ENCODE measurements at places on chromosomes 11 and 22.

GRCh38 chr22:48824712-48825651 is 1002.7 kb downstream of the BRD1 start:
- DNase-seq: no peak

- no peak for DNase-seq
Measured at GRCh38 chr11:64358536-64358906, 441 bp upstream of the RPS6KA4 start.

DNA sequence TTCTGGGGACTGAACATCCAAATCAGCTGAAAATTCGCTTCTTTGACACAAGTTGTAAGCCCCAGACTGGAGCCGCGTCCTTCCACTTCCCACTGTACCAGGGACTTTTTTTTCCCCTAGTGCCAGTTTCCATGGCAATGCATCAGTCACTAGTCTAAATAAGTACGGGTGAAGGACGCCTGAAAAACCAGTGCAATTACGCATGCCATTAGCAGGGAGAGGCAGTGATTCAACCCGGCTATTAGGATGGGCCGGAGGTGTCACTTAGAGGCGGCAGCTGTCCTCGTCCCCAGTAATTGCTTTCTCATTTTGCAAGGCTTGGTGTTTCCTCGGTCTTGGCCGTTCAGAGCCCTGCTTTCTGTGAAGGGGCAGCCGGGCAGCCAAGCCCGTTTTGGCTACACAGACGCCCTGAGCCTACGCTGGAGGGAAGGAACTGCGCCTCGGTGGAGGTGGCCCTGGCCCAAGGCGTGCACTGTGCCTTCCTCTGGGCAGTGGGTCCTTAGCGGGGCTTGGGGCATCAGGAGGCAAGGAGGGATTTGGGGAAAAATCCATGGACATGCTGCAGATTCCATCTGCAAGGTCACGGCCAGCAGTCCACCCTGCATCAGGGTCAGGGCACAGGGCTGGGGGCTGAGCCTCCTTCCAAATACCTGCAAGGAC is 319.7 kb downstream of the CTTN start:
- no peak for DNase-seq

GRCh38 chr11:35210876-35211546 is 72.0 kb downstream of the CD44 start:
- no peak for DNase-seq

DNA sequence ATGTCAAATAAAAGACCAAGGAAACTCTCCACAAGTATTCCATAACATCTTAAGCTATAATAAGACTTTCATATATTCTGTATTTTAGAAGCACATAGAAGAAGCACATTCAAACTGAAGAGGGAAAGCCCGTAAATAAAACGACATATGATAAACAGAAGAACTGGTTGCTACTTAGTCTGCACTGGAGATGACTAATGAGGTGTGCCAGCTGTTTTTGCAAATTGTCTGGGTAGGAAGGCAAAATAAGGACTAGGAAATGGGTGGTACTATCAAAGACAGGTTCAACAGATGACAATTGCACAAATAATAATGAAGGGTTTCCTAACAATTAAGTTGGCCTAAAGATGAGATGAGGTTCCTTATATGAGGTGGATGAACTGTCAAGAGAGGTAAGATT is 593.2 kb upstream of the CCDC179 start:
- DNase-seq: no peak

- DNase-seq: no peak
Measured at GRCh38 chr11:130162733-130163132, 3.2 kb downstream of the ST14 start.

GRCh38 chr11:24070435-24070834 is 426.4 kb upstream of the LUZP2 start:
- DNase-seq: no peak

GRCh38 chr11:104191124-104191523 is 27.2 kb upstream of the PDGFD start:
- DNase-seq: no peak

DNA sequence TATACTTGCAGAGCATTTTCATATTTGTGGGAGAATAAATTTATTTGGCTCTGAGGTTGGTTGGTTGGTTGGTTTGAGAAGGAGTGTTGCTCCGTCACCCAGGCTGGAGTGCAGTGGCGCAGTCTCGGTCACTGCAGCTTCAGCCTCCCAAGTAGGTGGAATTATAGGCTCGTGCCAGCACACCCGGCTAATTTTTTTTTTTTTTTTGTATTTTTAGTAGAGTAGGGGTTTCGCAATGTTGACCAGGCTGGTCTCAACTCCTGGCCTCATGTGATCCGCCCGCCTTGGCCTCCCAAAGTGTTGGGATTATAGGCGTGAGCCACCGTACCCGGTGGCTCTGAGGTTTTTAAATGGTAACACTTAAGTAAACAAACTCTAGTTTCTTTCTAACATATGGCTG is 161.1 kb downstream of the TEAD1 start:
- DNase-seq: no peak

GRCh38 chr22:36182056-36182455 is 19.6 kb downstream of the APOL4 start:
- DNase-seq: no peak

DNA sequence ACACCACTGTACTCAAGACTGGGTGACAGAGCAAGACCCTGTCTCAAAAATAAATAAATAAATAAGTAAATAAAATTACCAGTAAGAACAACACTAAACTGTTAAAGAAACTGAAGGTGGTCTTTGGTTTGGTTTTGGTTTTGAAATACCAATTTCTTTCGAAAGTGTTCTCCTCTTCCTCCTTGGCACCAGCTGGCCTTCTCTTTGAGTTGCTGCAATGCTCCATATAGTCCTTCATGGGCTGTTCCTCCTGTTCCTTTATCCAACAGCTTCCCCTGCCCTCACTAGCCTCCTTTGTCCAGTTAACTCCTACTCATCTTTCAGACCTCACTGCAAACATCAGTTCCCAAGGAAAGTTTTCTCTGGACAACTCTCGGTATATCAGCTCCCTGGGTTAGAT is 5.0 kb upstream of the UVRAG start:
- DNase-seq: no peak

DNA sequence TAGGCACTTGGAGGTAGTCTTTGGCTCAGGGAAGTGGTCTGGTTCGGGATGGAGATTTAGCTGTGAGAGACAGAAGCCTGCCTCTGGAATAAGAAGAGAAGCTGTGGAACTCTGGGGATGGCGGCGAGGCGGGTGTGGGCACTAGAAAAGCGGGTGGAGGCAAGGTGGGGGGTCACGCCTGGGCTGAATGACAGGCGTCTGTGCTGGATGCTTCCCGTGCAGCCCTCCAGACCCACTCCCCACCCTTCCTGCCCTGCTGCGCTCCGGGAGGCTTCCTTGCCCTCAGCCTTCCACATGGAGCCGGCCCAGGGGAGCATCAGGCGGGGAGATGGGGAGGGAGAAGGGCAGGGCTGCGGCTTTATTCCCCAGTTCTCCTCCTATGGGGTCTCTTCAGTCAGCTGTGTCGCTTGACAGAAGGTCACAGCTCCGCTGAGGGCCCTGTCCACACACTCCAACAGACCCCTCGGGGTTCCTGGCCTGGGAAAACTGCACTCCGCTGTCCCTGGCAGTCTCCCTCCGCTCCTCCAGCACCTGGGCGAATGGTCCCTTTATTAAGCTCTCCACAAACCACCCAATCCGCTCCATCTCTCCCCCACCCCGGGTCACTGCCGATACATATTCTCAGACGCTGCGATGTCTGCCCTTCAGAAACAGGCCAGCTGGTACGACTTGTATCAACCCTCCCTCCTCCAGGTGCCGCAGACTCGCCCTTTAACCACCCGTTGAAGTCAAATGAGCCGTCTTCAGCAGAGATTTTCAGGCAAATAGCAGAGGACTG is 6.2 kb downstream of the DNAJB13 start:
- DNase-seq: no peak

DNA sequence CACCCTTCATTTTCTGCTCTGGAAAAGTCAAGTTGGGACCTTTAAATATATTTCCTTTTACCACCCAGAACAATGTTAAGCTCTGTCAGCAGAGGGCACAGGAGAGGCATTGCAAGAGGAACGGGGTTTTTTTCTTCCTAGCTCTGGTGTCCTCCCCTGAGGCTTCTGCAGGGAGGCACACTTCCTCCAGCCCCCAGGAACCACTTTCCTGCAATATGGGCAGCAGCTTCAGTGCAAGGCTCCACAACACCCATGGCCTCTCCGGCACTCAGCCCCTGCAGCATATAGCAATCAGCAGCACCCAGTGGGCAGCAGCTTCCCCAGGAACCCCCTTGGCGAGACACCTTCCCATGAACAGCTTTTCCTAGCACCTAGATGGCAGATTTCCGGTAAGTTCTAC is 101.4 kb downstream of the SYT9 start:
- no peak for DNase-seq

GRCh38 chr11:65476632-65477148 is 22.2 kb upstream of the MALAT1 start:
- no peak for DNase-seq

GRCh38 chr11:71286701-71287643 is 34.6 kb upstream of the SHANK2 start:
- DNase-seq: no peak

DNA sequence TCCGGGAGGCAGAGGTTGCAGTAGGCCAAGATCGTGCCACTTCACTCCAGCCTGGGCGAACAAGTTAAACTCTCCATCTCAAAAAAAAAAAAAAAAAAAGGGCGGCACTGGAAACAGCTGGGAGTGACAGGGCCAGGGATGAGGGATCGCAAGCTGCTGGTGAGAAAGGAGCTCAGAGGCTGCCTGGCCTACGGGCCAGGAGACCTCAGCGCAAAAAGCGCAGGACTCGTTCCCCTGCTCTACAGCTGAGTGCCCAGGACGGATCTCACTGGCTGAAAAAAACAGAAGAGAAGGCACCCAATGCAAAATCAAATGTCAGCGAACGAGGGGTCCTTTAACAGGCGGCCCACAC is 650 bp upstream of the NUP50 start:
- no peak for DNase-seq

GRCh38 chr11:66317723-66318599 is 1.1 kb upstream of the CD248 start:
- DNase-seq: no peak

DNA sequence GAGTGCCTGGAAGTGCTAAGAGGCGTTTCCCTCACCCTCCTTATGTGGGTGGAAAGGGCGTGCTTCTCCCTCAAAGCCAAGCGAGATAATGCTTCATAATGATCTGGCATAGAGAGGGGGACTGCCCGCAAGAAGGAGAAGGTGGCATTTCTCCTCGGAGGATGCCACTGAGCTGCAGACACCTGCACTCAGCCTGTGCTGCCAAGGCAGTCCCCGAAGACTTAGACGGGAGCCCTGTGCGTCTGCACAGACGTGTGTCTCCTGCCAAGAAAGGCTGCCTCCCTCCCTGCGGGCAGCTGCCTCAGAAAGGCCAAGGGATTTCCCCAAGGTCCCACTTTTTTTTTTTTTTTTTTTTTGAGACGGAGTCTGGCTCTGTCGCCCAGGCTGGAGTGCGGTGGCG is 48.1 kb upstream of the SPATA19 start:
- DNase-seq: no peak

- no peak for DNase-seq
Measured at GRCh38 chr11:97893612-97894011, 1127.1 kb upstream of the CNTN5 start.

GRCh38 chr11:35135222-35135621 is 3.7 kb upstream of the CD44 start:
- DNase-seq: no peak

DNA sequence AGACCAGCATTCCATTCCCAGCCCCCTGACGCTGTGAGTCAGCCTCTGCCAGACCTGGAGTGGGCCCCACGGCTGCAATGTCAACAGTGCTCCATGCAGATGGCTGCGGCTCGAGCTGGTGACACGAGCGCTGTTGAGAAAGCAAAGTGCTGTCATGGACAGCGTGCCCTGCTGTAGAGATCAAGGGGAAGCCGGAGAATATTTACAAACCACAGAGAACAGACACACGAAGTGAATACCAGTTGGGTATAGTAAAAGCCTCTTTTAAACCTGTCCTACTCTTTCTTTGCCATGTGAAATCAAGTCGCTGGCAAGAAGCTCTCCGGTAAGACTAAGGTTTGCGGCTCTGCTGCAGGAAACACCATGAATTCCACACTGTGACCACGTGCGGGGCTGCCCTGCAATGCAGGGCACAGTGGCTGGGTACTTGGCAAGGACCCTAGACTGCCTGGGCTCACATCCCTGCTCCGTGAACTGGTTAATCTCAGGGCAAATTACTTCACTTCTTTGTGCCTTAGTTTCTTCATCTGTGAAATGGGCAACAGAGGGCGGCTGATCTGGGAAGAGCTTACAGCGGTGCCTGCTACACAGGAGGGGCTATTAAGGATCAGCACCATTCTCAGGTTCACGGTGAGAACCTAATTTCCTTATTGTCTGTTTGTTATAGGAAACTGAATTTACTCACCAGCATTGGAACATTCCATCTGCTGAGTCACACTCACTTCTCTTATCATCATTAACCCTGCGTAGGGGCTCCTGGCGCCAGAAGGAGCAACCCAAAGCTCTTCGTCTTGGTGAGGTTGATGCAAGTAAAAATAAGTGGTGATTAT is 27.8 kb upstream of the ELFN2 start:
- DNase-seq: no peak

DNA sequence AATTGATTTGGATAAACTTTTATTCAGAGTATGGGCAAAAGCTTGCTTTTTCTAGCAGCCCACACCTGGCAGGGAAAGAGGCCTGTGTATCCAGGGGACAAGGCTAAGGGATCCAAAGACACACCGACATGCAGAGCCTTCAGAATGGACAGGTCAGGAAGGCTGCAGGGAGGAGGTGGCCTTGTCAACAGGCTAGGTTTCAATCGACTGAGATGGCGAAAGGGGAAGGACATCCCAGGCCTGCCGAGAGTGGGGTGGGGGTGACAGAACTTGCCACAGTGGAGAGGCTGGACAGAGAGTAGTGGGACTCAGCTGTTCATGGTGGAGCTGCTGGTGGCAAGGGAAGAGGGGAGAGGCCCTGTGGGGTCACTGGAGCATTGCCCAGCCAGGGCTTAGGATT is 5.3 kb upstream of the SLC39A13 start:
- no peak for DNase-seq

GRCh38 chr11:69210310-69211035 is 54.7 kb downstream of the SMIM38 start:
- DNase-seq: peak; percentile 11

DNA sequence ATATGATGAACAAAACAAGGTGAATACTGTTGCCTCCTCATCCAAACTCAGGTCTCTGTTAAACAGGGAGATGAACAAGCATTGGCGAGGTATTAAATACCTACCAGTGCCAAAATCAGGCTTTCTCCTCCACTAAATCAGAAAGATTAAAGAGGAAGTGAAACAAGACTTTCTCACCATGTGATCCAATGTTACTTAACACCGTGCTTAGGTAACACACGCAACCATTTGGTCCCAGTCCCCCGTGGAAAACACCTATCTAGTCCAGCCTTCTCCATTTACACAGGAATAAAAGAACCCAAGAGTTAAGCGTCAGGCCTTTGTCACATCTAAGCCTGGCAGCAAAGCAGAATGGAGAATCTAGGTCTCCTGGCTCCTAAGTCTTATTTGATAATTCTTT is 34.5 kb downstream of the TENM4 start:
- DNase-seq: no peak

- no peak for DNase-seq
Measured at GRCh38 chr22:42696331-42696967, 24.2 kb downstream of the A4GALT start.

GRCh38 chr22:45438336-45438735 is 24.8 kb downstream of the RIBC2 start:
- DNase-seq: no peak

GRCh38 chr22:27510024-27510423 is 291.5 kb downstream of the MN1 start:
- DNase-seq: no peak

GRCh38 chr11:14422052-14422813 is 63.2 kb upstream of the RRAS2 start:
- DNase-seq: no peak

GRCh38 chr22:30010789-30011405 is 69.4 kb upstream of the HORMAD2 start:
- no peak for DNase-seq

GRCh38 chr11:124865181-124865901 is at the start of gene ROBO3:
ROBO3 (plus strand) TSS chr11:124865432; CDS start chr11:124865578, 146 bp downstream.
- no peak for DNase-seq

All from activated CD4-positive, alpha-beta T cell treated with anti-CD3 and anti-CD28 coated beads, Interleukin-2, amount 50 U/mL, for 24 hours (primary cell).